ENCODE measurements at places on chromosomes 5 and 9.
A peak's percentile ranks its signal among the peaks of the same experiment; 100 is the strongest.

- peak; percentile 75 for DNase-seq
Observed at GRCh38 chr5:42951293-42951840, 88.8 kb downstream of the ANXA2R start.

GRCh38 chr5:52283221-52283620 is 504.5 kb upstream of the ITGA1 start:
- DNase-seq, result no peak

- no peak for DNase-seq
Observed at GRCh38 chr9:87725356-87725899, 491 bp upstream of the CTSL start.

- DNase-seq, result no peak
Observed at GRCh38 chr5:160330212-160330611, 17.8 kb upstream of the CCNJL start.

GRCh38 chr9:38318759-38319495 is 73.6 kb upstream of the ALDH1B1 start:
- no peak for DNase-seq

DNA sequence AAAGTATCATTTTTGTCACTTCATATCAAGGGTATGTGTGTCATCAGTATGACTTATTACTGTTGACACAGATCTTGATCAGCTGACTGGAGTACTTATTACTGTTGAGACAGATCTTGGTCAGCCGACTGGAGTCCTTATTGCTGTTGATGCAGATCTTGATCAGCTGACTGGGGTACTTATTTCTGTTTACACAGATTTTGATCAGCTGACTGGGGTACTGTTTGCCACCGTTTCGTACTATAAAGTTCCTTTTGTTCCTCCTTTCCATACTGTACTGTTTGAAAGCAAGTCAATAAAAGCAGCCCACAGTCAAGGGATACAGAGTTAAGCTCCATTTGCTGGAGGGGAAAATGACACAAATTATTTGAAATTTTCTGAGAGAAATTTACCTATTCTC is 347.3 kb downstream of the CDH12 start:
- DNase-seq, result no peak

DNA sequence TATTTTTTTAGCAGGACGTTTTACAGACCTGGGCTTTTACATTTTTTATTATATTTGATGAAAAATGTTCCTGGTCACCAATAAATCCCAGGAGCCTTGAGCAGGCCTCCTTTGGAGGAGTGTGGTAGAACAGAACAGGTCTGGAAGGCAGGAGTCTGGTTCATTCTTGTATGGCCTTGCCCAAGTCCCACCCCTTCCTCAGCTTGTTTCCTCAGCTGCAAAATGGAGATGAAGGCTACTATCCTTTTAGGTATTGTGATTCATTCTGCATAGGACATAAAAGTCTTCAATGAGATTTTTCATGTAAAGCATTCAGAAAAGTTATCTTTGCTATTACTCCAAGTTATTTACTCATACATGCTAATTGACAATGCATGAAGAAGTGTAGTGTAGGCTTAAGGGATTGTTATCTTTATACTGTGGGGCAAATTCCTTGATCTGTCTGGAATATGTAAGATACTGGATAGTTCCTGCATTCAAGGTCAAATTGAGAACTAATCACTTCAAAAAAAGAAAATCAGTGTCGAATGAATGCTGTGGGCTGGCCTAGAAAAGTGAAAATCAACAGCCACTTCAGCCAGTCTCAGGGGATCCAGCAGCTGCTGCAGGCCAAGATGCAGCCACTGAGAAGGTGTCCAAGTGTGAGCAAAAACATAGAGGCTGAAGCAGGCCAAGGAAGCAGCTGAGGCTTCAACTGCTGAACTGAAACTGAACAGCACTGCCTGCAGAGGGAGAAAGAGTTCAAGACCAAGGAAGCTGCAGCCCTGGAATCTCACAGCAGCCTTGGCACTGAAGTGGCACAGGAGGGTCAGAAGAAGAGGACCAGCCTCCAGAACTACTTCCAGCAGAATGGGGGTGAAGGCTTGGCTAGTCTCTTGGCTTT is 15.5 kb upstream of the SLC36A3 start:
- no peak for DNase-seq

GRCh38 chr5:54480296-54480695 is 24.8 kb downstream of the HSPB3 start:
- no peak for DNase-seq

DNA sequence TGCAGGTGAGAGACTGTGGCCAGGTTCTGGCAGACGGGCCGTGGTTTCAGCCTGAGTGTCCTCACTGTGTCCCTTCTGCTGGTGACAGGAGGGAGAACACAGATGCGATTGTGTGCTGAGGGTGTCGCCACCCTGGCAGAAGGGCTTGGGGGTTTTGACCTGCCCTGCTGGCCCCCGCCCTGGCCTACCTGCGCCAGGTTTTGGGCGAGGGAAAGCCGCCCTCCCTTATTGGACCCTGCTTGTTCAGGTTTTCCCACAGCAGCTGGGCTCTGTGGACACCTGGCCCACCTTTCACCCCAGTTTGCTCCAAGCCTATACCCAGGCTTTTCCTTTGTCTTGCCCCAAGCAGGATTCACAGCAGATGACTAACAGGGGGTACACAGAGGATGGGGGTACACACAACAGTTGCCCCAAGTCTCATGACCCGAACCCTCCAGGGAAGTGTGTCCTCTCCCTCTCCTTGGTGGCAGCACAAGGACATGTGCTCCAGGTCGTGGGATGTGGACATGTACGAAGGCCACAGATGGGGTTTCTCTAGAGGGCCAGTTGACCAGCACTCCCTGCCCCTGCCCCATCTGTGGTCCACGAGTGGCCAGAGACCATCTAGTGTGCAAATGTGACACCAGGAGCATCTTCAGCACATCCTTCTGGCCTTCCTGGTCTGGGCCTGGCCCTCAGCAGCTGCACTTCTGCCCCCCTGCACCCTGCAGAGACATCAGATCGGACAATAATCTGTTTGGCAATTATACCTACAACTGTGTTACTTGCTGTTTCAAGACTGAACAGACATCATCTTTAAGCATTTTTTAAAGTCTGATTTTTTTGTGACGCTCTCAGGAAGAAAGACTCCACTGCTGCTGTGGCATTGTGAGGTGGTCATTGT is 265.8 kb upstream of the IRX4 start:
- DNase-seq, result no peak

GRCh38 chr5:140568443-140569063 is 3.9 kb downstream of the SLC35A4 start:
- no peak for DNase-seq

DNA sequence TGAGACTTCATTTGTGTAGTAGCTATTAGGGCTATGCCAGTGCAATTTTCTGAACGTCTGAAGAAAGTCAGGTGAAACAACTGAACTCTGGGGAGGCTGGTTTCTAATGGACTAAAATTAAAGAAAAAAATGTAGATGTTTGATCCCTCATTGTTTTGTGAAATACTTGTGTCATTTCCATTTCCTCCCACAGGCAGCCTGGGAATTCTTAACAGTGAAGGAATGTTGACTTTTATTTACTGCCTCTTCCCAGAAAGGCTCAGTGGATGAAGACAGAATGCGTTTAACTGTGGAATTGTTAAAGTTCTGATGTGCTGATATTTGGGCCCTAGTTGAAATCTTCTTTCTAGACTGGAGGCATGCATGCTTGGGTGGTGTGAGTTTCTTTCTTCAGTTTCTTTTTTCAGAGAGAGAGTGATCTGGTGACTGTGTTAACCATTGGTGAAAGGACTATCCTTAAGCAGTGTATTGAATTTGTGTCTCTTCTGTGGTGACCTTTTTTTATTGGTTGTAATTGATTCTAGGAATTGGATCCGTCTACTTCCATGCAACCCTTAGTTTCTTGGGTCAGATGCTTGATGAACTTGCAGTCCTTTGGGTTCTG is 15.5 kb downstream of the ACER2 start:
- no peak for DNase-seq

DNA sequence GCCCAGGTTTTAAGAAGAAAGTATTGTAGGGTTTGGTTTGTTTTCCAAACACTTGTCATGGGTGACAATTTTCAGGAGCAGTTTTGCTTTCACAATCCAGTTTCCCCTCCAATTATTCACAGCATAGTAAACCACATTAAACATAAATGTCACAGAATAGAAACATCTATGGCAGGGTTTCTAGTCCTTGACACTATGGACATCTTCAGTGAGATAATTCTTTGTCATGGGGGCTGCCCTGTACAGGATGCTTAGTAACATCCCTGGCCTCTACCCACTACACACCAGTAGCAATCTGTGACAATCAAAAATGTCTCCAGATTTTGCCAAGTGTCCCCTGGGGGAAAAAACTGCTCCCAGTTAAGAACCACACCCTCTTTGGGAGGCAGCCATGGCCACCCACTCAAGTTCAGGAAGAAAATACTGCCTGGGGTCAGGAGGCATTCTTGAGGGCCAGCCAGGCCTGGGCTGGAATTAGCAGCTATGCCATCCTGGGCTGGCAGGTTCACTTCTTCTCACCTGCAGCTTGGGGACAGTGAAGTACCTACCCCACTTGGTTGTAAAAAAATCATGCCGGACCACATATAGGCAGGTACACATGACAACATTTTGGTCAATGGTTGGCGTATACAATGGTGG is 116.3 kb downstream of the HSD17B3 start:
- no peak for DNase-seq

GRCh38 chr5:76818844-76819831 is at the start of gene F2RL1:
F2RL1 (plus strand) TSS chr5:76819030; CDS start chr5:76819183, 153 bp downstream.
- peak; percentile 58 for DNase-seq

DNA sequence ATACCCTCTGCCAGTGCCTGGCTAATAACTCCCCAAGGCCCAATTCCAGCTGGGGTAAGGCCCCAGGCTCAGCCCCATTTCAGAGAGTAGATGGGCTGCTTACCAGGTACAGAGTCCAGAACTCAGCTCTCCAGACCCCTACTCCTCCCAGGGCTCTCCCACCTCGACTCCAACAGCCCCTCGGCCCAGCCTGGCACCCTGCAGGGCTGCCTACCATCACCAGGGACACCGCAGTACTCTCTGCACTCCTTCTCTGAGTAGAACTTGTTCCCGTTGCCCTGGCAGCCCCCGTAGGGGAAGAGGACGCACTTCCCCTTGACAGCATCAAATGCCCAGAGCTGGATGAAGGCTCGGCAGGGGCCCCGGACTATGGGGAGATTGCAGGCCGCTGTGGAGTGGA is 17.4 kb downstream of the AMBP start:
- DNase-seq, result no peak

DNA sequence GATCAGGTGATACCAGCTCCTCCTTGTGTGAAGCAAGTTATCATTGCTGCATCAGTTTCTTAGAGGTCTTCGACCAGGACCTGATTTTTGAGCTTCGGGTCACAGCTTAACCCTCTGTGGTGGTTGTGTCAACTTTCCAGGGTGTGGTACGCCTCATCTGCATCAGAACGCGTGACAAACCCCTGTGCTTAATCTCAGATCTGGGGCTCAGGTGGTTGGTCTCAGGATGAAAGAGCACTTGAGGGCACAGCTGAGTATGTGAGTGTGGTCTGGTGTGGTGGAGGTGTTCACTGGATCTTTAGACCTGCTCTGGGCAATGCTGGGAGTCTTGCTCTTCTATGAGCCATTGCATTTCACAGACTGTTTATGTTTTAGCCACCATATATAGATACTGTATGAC is 64.1 kb downstream of the OSTF1 start:
- DNase-seq, result peak; percentile 57

- DNase-seq, result no peak
Observed at GRCh38 chr5:74370168-74370567, 270.4 kb downstream of the ENC1 start.

GRCh38 chr5:96808868-96809558 is 1.3 kb upstream of the ERAP1 start:
- no peak for DNase-seq

- peak; percentile 27 for DNase-seq
Observed at GRCh38 chr5:56951126-56951945, 587 bp downstream of the MIER3 start.

- no peak for DNase-seq
Observed at GRCh38 chr5:9922719-9923118, 292.6 kb upstream of the TAS2R1 start.

DNA sequence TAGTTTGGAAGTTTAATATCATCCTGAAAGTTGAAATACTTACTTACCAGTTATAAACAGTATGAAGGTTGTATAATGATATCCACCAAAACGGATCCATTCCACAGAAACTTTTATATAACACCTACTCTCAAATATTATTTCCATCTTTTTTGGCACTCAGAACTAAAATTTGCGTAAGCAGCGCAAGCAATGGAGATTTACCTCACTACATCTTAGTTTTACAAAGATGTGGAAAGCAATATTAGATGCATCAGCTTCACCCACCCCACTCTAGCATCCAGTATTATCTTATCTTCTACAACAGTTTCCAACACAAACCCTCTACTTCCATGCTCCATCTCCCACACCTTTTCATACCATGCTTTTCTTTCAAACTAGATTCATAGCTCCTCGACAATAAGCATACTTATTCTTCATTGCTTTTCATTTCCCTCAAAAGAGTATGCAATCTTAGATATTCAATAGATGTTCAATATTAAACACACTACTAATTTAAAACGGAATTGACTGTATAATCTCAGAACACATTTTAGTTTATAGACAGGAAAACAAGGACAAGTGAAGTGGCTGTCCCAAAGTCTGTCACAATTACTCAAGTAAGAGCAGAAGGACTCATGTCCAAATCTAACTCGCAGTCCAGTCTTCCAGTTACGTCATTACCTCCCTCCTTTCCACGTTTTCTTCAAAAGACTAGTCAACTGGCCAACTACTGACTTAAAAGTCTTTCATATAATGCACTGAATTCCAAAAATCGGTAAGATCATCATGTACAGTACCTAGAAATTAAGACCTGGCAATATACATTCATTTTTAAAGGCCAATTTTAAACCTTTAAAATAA is 2.2 kb downstream of the PPP2CA start:
- no peak for DNase-seq

DNA sequence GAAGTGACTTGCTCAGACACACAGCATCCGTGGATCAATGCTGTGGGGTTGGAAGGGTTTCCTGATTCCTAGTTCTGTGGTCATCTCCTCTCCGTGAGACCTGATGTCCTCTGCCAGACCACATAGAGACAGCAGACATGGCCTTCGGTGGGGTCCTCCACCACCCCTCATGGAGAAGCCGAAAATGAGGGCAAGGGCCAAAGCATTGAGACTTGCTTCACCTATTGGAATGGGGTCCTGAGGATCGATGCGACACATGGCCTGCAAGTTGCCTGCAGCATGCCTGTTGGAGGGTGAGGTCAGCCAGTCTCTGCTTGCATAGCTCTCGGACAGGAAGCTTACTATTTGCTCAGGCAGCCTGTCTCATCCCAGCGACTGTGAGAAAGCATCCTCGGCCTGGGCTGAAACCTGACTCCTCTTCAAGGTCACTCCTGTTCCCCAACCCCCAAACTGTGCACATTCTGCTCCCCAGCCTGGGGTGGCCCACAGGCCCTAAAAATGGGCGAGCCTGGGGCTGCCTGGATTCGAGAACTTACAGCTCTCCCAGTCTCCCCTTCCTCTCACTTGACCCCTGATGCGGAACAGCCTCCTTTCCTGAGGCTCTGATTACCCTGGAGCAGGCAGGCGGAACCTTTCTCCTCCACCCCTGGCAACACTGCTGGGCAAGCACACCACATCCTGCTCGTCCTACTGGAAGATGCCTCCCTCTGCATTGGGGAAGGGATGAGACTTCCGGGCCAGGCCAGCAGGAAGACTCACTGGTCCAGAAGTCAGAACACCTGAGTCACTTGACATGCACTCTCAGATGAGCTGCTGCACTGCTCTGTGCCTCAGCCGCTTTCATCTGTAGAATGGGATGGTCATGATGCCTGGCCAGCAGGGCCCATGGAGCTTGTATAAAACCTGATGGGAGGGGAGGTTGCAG is 186.9 kb downstream of the RGS3 start:
- DNase-seq, result no peak
